ENCODE measurements at places on chromosomes 12 and 14. TPM values are rescaled to one million over a fixed set of nuclear protein-coding genes. Genes with fewer than 3 reads are reported as not detected.

The PLEKHG7 gene
- total RNA-seq, result not detected

The MORN3 gene
- 0.29 TPM for total RNA-seq

The INSM2 gene
- not detected for total RNA-seq

DNA sequence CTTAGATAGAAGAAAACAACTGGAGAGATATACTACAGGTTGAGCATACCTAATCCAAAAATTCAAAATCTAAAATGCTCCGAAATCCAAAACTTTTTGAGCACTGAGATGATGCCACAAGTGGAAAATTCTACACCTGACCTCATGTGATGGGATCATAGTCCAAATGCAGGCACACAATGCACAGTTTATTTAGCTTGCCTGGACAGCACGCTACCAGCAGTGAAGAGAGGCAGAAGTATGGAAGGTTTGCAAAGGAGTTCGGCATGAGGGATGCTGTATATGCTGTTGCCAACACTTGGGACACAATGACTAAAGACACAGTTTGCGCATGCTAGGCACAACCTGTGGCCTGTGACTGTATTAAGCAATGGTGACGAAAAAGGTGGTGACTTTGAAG is 58.1 kb upstream of the CAND1 start:
- no peak for DNase-seq

DNA sequence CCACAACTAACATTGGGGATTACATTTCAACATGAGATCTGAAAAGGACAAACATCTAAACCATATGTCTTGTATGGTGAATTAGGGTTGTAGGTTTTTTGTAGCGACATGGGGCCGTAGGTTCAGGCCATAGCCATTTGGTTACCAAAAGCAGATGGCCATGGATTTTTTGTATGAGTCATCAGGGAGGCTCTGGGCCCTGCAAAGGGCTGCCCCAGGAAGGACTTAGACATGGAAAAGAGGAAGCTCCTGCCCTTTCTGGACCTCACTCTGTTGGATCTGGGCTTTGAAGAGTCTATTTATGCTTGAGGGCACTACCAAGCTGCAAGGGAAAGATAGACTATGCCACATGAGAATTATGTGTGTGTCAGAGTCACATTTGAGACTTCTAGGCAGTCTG is 89.3 kb upstream of the DHRS4 start:
- no peak for DNase-seq

- no peak for DNase-seq
Measured at GRCh38 chr12:70581208-70581607, 56.0 kb downstream of the PTPRB start.

DNA sequence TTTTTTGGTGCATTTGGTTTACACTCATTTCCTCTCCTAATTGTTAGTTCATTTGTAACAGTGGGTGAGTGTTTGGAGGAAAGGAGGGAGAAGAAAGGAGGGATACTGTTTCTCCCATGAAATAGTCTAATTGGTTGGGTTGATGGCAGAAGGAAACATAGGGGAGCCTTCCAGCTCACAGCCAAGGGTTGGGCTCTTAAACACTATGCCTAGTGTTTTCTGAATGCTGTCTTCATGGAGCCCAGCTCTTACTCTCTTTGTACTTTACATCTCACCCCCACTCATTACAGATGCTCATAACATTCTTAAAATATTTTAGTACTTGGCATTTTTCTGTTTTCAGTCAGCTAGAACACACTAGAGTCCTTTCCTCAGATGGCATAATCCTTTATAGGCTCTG is 38.2 kb downstream of the BAZ2A start:
- no peak for DNase-seq

DNA sequence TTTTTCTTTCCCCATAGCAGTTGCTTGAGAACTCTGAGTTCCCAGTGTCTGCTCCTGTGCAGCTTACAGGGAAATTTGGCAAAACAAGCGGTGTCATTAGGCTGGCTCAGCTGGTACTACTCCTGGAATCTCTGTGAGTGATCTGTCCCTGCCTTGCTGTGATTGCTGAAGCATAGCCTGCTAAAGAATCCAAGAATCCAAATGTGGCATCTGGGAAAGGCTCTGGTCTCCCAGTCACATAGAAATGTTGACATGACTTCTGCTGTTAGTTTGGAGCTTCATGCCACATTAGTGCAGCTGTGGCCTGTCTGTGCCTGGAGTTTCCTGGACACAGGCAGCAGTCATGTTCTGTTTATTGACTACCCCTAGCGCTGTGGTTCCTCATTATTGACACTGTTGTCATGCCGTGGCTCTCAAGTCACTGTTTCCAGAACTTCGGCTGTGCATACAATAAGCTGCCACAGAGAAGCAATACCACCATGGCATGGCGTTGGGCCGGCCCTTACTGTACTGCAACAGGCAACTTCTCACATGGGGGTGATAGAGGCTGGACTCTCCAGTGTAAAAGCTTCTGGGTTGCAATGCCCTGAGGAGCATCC is 166.8 kb downstream of the MYRFL start:
- no peak for DNase-seq

- no peak for DNase-seq
Measured at GRCh38 chr12:50659260-50659659, 104.6 kb upstream of the ATF1 start.

All from osteocyte (in vitro differentiated cells).